Hippocampal formation (tissue), 2 donors: ENCODE measurements at places on chromosomes 5 and 9.

GRCh38 chr5:97657239-97657638 lies 474.2 kb upstream of the RIOK2 start:
- DNase-seq = no peak

DNA sequence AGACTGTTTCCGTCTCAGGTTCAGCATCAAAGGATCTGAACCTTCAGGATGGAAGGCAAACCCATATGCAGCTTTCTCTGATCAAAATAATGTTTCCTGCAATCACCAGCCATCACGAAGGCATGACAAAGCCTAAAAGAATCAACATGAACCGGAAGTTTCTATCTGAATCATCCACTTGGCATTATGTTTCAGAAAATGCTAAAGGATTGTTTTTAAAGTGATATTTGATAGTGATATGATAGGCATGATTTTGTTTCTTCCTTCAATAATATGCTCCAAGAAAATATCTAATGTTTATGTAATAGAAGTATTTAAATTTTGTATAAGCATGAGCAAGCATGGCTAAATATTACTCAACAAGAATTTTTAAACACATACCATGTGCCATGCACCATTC lies 219.6 kb downstream of the PLK2 start:
- no peak for DNase-seq

GRCh38 chr9:37144762-37145161 lies 24.4 kb downstream of the ZCCHC7 start:
- DNase-seq = no peak

GRCh38 chr5:38714703-38715355 lies 131.0 kb upstream of the OSMR start:
- no peak for DNase-seq

DNA sequence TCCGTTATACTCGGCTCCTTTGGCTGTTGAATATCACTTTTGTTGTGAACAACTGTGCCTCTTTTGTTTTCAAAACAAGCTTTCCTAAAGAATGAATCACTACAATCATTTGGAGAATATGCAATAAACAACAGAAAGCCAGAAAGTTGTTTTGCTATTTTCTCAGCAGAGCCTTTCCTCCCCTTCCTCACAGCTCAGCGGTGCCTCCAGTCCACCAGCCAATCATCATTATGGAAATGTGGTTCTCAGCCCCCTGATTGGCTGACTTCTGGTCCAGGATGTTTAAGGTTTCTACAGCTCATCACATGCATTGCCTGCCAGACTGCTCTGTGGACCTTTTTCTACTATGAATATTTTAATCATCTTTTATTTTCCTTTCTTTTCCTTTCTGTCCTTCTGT lies 9.1 kb upstream of the ZNF608 start:
- DNase-seq = peak; percentile 41

DNA sequence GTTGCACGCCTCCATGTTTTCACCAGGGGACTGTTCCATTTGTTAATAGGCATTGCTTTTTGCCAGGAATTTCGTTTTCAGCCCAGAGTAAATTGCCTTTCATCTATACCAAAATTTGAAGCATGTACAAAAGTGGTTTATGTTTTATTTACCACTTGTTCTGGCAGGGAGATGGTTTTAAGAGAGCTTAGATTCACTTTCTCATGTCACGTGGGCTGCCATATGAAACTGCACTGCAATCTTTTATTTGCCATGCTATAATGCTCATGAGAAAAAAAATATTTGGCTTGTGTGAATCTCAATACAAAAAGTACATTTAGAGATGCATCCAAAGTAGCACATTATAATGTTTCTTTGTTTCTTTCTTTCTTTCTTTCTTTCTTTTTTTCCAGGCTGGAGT lies 284.1 kb upstream of the GRIA1 start:
- no peak for DNase-seq

DNA sequence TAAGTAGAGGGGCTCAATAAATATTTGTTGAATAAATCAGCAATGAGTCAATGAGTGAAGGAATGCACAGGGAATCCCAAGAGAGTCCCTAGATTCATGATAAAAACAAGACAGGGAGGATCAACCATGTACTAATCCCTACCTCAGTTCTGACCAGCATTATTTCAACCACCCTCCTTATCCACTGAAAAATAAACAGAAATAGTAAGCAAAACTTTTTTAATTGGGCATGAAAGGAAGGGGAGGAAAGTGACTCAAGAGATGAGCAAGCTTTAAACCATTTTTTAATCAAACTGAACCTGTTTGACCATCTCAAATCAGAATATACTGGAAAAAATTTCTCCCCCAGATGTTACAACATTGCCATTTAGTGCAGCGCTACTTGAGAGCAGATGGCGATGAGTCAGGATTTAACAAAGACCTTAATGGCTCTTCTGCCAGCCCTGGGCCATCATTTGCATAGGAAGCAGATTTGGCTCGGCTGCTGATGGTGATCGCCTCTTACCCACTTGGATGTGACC lies 194.8 kb upstream of the SLC30A5 start:
- no peak for DNase-seq

GRCh38 chr5:60297658-60298057 lies 402.3 kb downstream of the DEPDC1B start:
- DNase-seq = no peak

DNA sequence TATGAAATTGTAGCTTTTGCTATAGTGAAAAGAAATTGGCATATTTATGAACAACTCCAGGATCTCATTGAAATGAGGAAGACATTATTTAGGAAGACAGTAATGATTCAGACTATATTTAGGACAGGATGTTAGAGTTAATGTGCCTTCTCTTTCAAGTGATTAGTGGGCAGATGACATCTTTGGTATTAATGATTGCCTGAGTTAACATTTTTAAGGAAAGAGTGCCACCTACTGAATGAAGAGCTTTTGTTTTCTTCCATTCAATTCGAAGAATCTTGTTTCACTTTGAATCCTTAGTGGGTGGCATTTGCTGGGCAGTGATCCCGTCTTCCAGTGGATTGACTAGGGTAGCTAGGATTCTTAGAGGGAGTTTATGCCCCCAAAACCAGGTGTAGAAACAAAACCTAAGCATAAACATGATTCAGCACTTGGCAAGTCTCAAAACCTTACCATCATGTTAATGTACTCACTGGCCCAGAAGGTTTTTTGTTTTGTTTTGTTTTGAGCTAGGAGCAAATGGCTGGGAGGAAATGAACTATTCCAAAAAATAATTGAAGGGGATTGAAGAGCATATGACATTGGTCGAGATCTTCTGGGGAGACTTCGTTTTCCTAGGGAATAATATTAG lies 23.2 kb downstream of the MAP3K1 start:
- DNase-seq = peak; percentile 10

DNA sequence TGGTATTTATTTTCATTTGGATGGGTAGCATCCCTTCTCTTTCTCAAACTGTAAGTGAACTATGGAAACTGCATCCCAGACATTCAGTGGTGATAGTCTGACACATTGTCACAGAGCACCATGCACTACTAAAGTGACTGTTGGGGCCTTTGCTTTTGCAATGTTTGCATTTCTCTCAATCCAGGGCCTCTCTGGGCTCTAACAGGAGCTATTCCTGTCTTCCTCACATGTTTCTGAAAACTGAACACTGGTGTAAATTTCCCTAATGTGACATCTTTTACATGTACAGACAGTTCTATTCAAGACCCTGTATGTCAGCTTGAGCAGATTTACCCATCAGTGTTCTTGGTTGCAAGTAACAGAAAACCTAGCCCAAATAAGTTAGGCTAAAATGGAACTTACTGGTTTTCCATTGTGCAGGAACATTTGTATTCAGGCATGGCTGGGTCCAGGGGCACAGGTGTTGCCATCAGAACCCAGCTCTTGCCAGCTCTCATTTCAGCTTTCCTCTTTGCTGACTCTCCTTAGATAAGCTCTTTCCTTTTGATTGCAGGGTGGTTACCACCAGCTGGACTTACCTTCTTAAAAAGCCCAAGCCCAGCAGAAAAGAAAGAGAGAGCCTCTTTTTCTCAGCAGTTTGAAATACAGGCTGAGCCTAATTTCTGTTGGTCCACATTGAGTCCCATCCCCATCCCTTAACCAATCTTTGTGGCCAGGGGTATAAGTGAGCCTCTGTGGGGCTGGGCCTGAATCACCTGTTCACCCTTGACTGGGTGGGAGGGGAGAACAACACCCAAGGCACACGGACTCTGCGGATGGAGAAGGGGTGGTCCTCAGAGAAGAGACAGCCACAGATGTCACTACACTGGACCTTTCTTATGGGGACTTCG lies 234.3 kb downstream of the NR3C1 start:
- DNase-seq = no peak

DNA sequence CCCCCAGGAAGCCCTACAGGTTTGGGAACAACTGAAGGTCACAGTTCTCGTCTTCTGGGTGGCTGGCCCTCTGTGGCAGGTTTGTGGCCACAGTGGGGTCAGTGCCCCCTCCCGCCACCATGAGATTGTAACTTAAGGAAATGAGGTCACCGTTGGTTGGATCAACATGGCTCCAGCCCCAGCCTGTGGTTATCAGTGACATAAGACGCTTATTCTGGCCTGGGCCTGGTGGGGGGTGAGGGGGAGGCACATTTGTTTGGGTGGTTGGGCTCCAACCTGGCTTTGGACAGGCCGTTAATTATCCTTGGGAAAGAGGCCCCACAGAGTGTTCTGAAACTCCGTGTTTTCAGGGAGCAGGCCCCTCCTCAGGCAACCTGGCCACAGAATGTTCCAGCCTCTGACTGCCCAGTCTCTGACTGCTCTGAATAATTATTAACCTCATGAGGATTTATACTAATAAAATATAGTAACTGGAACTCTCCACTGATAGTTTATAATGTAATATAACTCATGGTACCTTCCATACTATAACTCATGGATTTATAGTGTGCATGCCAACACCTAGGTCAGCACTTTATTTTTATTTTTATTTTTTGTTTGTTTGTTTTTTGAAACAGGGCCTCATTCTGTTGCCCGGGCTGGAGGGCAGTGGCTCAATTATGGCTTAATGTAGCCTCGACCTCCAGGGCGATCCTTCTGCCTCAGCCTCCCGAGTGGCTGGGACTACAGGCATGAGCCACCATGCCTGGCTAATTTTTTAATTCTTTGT lies 58.0 kb upstream of the RPL26L1 start:
- no peak for DNase-seq

DNA sequence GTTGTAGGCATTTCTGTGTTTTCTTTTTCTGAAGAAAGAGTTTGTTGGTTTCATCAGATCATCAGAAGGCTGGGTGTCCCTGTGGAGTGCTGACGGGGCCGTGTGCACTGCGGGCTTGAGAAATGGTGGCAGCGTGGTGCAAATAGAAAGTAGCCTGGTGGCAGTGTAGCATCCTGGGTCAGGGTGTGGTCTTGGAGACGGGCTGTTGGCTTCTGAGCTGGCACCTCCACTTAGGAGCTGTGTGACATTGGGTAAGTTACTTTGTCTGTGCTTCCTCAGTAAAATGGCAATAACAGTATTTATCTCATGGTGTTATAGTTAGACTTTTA lies 10.0 kb upstream of the NDST1 start:
- DNase-seq = no peak

- DNase-seq = no peak
Observed at GRCh38 chr5:71948206-71948605, 159.1 kb upstream of the MAP1B start.

DNA sequence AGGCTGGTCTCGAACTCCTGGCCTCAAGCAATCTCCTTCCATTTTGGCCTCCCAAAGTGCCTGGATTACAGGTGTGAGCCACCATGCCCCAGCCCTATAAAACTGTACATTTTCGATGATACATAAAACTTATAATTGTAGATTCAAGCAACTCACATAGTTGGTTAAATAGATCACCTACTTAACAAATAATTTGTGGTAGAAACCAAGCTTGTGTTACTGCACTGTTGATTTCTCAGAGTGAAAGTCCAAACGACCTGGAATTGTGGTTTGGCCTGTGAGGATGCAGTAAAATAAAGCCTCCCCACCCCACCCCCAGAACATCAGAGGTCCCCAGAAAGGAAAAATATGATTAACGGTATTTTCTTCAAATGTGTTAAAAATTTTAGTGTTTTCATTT lies 92.7 kb downstream of the TRIO start:
- no peak for DNase-seq

DNA sequence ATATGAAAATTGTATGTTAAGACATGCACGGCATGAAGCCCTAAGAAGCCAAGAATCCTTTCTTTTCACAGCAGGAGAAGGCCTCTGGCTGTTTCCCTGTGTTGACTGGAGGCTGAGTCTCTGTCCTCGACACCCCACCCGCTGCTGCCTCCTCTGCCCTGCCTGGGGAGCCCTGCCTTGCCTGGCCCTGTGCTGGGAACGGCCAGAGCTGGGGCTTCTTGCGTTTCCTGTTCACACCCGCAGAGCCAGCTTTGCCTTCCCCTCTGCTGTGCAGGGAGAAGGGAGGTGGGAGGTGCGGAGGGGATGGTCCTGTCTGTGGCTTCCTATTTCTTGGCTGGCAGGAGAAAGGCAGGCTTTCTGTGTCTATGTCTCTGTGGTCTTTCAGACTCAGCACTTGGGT lies 6.9 kb upstream of the GMCL2 start:
- no peak for DNase-seq

DNA sequence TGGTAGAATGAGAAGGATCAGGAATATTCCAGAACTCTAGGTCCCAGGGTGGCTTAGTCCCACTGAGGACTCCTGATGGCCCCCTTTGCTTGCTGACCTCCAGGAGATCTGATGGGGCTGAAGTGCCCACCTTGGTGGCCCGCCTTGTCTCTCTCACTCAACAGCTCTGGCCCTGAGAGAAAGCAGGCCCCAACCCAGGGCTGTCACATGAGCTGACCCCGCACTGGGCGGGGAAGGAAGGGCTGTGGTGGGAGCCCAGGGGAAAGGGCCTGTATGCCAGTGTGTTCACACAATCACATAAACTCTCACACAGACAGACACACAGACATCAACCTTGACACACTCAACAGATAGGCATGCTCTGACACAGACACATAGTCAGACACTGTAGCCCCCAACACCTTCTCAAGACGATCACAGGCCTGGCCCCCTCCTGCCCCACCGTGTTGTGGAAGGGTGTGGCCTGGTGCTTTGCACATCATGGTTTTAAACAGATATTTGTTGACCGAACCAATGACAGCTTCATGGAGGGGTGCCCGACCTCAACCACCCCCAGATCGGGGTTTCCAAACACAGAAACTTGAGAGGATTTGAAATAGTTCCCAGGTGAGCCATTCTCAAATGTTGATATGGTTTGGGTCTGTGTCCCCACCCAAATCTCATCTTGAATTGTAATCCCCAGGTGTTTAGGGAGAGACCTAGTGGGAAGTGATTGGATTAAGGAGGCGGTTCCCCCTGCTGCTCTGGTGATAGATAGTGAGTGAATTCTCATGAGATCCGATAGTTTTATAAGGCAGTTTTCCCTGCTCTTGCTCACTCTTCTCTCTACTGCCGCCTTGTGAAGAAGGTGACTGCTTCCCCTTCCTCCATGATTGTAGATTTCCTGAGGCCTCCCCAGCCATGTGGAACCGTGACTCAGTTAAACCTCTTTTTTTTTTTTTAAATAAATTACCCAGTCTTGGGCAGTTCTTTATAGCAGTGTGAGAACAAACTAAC lies 48.5 kb upstream of the HAND1 start:
- DNase-seq = no peak

DNA sequence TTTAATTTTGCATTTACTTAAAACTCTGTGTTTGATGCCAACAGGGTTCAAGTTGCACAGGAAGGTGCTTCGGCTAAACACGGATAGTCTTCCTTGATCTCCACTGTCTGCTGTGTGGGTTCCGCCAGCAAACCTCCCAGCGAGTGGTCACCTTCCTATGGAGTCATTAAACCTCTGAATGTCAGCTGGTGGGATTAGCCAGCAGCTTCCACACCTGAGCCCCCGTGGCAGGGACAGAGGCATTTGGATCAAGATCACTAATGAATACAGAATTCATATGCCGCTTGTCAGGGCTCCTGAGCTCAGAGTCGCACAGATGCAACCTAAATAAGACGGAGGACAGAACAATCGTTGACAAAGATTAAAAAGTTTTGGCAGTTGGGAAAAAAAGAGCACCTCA lies 39.5 kb downstream of the PSMB7 start:
- DNase-seq = no peak
